ENCODE measurements at places on chromosomes 4 and X.

GRCh38 chr4:86536151-86536550, 58.0 kb upstream of the PTPN13 start:
- no peak for DNase-seq

GRCh38 chr4:78039678-78040077, 17.4 kb upstream of the FRAS1 start:
- DNase-seq: no peak

GRCh38 chr4:145048817-145049216, 49.2 kb downstream of the ANAPC10 start:
- no peak for DNase-seq

DNA sequence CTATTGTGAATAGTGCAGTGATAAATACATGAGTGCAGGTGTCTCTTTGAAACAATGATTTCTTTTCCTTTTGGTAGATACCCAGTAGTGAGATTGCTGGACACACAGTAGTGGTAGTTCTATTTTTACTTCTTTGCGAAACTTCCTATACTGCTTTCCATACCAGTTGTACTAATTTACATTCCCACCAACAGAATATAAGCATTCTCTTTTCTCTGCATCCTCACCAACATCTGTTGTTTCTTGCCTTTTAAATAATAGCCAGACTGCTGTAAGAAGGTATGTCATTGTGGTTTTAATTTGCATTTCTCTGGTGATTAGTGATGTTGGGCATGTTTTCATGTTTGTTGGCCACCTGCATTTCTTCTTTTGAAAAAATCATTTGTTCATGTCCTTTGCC, 105.9 kb downstream of the COL4A6 start:
- DNase-seq: no peak

- DNase-seq: no peak
These were observed 34.0 kb upstream of the MAGEB2 start for GRCh38 chrX:30181353-30181752.

- DNase-seq: no peak
These were observed 18.0 kb downstream of the DOK7 start for GRCh38 chr4:3481113-3481531.

DNA sequence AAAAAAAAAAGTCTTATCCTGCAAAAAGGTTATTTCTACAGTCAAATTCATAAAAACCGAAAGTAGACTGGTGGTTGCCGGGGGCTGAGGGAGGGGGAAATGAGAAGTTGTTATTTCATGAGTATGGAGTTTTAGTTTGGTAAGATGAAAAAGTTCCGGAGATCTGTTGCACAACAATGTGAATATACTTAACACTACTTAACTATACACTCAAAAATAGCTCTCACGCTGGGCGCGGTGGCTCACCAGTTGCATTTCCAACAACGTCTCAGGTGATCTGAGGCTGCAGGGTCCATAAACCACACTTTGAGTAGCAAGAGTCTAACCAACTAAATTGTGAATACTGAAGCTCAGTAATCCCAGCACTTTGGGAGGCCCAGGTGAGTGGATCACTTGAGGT, 52.4 kb downstream of the ANOS1 start:
- no peak for DNase-seq

DNA sequence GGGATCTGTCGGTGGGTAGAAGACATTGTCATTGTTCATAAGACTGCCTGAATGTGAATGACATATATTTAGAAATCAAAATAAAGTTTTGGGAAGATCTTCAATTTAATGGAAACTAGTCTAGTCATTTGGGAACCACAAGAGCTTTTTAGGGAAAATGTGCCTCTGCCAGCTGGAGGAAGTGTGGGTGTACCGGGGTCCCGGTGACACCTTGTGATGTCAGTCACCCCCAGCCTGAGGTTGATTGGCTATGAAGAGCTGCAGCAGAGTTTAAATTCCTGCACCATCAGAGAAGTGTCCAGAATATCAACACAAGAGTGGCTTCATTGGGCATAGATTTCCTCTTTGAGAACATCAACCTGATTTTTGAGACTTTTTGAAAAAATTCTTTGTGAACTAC, at the start of gene DMP1:
Gene DMP1, plus strand, starts transcription at position 301 of the 400 bp plus-strand sequence. CDS start 6,213 bp downstream, outside the sequence.
- DNase-seq: no peak

DNA sequence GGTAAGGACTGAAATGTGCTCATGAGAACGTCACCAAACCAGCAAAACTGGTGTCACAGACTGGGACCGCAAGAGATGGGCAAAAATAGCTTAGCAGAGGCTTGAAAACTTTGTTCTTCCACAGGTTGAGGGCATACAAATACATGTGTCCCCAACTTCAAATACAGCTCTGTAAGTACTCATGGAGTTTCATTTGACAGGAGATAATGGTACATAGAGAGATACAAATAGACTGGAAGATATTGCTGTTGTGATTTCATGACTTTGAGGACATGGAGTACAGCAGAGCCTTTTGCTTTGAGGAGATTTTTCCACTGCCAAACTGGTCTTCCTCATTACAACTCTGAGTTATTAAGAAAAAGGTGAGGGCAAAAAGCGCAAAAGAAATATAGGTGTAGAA, 70.7 kb downstream of the STX18 start:
- no peak for DNase-seq

DNA sequence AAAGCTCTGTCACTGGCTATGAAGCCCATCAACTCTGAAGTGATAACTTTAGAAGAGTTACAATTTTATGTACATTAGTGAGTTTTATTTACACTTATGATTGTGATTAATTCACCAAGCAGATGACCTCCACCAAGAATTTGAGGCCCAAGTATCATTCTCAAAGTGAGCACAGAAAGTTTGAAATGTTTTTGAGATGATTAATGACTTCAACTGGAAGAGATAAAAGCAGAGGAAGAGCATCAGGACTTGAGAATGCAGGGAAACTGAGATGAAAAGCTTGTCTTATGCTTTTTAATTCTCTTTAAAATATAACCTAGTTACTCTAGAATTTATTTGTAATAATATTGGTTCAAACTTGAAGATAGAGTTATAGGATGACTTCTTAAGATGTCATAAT, 112.8 kb upstream of the H2AZ1 start:
- DNase-seq: no peak

DNA sequence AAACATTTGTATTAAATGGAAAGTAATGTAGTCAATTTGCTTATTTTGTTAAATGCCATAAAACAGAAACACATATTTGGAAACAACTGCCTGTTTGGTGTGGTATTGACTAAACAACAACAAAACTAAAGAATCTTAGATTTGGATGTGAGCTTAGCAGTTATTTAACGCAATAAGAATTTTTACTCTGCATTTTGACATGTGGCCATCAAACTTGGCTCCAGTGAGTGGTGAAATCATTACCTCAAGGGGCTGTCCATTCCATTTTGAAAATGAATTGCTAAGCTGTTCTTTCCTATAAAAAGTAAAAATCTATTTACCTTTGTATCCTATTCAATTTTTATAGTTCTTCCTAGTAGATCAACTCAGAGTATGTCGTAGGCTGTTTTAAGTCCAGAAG, 84.2 kb downstream of the DKK2 start:
- no peak for DNase-seq

DNA sequence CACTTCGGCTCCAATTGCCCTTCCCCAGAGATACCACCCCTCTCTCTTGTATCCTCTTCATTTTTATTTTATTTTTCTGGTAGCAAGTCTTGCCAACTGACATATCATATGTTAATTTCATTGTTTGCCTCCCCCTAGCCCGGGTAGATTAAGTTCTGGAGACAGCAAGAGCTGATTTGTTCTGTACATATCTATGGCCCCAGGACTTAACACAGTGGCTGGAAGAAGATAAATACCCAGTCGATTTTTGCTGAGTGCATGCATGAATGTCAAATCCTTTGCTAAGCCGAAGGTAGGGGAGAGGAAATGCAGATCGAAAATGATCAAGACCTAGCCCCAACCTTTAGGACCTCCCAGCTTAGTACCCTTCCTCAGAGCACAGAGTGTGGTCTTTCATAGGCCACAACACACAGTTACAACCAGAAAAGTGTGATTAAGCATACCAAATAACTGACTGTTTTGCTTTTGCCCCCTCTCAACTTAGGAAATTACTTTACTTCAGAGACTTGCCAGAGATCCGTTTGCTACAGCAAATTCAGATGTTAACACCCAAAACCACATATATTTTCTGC, 58.7 kb upstream of the KLF3 start:
- DNase-seq: no peak

DNA sequence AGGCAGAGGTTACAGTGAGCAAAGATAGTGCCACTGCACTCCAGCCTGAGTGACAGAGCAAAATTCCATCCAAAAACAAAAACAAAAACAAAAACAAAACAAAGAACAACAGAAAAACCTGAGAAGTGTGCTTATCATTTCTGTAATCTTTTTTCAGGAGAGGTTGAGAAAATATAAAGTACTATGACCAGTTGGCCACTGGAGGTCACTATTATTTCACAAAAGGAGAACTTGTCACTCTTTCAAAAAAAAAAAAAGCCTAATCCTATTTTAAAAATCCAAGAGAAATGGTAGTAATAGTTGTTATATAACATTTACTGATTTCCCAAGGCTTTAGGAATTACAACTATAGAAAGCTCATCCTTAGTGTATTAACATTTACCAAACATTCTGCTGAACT, 24.9 kb upstream of the RNF150 start:
- DNase-seq: no peak

- no peak for DNase-seq
These were observed 38.1 kb downstream of the PROM1 start for GRCh38 chr4:16045687-16046086.

DNA sequence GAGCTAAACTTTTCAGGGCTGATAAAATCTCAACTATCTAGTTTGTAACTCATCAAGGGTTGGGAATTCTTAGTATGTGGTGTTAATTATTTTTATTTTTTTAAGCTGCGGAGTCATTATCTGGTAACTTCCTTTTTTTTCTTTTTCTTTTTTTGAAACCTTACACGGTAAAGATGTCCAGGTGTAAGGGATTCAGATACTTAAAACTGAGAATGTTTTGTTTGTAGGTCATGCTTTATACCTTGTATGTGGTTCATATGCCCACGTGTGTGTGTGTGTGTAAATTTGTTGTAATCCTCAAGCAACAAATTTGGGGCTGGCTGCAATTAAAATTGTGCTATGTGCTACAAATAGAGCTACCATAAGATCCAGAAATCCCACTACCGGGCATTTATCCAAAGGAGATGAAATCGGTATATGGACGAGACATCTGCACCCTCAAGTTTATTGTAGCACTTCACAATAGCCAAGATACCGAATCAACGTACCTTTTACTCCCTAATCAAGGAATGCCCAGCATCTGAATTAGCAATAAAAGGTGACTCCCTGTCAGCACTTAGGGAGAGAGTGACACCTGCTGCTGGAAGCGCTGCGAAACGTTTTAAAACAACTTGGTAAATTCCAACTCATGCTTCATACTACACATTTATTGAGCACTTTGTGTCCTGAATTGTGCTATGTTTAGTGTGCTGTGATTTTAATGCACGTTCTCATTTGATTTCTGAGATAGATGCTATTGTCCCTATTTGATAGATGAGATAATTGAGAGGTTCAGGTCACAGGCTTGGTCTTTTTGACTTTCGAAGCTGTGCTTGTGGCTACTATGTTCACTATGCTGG, 16.1 kb downstream of the MSMO1 start:
- no peak for DNase-seq

DNA sequence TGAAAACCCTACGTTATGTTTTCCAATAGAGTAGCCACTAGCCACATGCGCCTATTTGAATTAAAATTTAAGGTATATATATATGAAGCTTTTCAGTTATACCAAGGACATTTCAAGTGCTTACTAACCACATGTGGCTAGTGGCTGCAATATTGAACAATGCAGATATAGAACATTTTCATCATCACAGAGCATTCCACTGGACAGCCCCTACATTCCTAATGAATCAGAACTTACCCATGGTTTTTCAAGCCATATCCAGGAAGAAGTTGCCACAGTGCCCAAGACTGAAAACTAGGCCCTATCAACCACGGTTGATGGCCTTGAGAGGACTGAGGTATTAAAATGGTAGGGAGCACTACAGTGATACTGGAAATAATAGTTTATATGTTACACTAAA, 29.7 kb downstream of the NEK1 start:
- DNase-seq: no peak

GRCh38 chr4:76174216-76174615, 26.0 kb upstream of the NUP54 start:
- no peak for DNase-seq

DNA sequence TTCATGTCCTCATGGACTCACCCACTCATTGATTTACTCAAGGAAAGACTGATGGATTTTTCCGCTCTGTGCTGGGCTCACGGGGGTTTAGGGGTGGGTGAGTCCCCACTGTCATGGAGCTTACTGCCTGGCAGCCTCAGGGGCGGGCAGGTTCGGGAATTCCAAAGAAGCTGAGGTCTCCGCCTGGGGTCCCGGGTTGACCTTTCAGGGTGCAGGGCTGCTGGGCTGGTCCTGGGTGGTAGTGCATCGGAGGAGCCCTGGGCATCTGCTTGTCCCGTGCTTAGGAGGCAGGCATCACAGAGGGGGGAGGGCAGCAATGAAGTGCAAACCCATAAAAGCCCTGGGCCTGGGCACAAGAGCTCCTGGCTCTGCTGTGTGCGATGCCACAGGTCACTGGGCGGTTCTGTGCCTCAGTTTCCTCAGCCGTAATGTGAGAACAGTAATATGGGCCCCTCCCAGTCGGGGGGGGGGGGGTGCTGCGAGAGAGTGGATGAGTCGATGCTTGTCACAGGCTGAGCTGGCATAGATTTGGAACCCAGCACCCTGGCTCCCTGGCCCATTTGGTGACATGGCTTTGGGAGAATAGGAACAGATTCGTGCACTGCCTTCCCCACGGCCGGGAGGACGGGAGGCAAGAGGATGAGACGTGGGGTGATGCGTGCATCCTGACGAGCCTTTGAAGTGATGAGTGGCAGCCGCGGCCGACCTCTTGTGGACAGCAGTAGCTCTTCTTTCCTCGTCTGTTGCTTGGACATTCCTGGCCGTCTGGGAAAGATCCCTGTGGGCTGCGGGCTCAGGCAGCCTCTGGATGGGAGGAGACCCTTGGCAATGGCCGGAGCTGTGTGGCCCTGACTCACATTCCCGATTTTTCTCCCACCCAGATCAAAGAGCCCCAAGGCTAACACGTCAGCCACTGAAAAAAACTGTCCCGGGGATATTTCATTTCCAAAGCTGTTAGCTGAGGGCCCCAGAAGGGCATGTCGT, 42.0 kb downstream of the PSAPL1 start:
- peak; percentile 33 for DNase-seq

DNA sequence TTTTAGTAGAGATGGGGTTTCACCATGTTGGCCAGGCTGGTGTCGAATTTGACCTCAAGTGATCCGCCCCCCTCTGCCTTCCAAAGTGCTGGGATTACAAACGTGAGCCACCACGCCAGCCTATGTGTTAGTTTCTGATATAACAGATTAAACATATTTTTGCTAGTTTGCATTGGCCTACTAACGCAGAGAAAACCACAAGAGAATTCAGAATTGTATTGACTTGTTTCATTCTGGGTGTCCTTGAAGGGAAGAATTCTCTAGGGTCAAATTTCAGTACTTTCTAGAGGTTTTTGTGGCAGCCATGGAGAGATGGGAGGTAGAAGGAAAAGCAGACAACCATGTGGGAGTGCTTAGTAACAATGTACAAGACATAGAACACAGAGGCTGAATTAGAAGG, 46.1 kb upstream of the BMPR1B start:
- DNase-seq: no peak

DNA sequence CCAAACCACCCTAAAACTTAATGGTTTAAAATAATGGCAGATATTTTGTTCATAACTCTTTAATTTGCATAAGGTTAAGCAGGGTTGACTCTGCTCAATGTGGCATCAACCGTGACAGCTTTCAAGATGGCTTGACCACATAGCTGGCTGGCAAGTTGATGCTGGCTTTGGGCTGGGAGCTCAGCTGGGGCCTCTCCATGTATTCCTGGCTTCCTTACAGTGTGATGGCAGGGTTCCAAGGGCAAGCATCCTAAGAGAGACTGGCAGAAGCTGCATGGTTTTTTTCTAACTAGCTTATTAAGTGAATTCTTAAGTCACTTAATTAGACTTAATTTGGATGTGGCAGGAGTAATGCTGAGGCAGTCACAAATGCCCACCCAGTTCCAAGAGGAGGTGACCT, 4.5 kb downstream of the RP2 start:
- DNase-seq: no peak
